ENCODE measurements at places on chromosomes 1 and 21.

GRCh38 chr1:199302554-199302953 is 663.7 kb downstream of the PTPRC start:
- H3K27ac ChIP-seq: no peak overlapping the region
- no peak for DNase-seq
- no peaks in the 10 kb centered on the region for H3K36me3 ChIP-seq
- peaks cover 5% of the 10 kb centered on the region for H3K4me1 ChIP-seq

- no peaks in the 10 kb centered on the region for H3K27me3 ChIP-seq
- H3K4me3 ChIP-seq: no peak overlapping the region
- H3K27ac ChIP-seq: peak overlapping the region; percentile 41
- H3K36me3 ChIP-seq: no peaks in the 10 kb centered on the region
- no peaks in the 10 kb centered on the region for H3K4me1 ChIP-seq
- DNase-seq: no peak
Observed at GRCh38 chr1:78619446-78619802, 824 bp upstream of the IFI44L start.

- H3K4me1 ChIP-seq: no peaks in the 10 kb centered on the region
- no peak overlapping the region for H3K4me3 ChIP-seq
- DNase-seq: no peak
- H3K27me3 ChIP-seq: no peaks in the 10 kb centered on the region
- H3K27ac ChIP-seq: no peak overlapping the region
- no peaks in the 10 kb centered on the region for H3K36me3 ChIP-seq
Observed at GRCh38 chr1:11874258-11874562, 15.5 kb upstream of the NPPB start.

- no peak overlapping the region for H3K4me3 ChIP-seq
- DNase-seq: peak; percentile 45
- H3K4me1 ChIP-seq: no peaks in the 10 kb centered on the region
Observed at GRCh38 chr1:4633346-4633745, 21.1 kb upstream of the AJAP1 start.
